ENCODE measurements at places on chromosomes 16 and 17. TPM values are rescaled to one million over a fixed set of nuclear protein-coding genes. Genes with fewer than 3 reads are reported as not detected.

- H3K27me3 ChIP-seq = no peaks in the 10 kb centered on the region
- H3K27ac ChIP-seq = no peak overlapping the region
- DNase-seq = peak; percentile 88
- no peak overlapping the region for H3K4me3 ChIP-seq
- no peaks in the 10 kb centered on the region for H3K36me3 ChIP-seq
These were observed 189.2 kb upstream of the AXIN2 start for GRCh38 chr17:65750631-65751115.

GRCh38 chr17:75637143-75637538 is 3.9 kb downstream of the SMIM5 start:
- H3K36me3 ChIP-seq = no peaks in the 10 kb centered on the region
- no peak overlapping the region for H3K27ac ChIP-seq
- H3K4me3 ChIP-seq = no peak overlapping the region
- H3K4me1 ChIP-seq = peaks cover 14% of the 10 kb centered on the region
- no peaks in the 10 kb centered on the region for H3K27me3 ChIP-seq

GRCh38 chr16:12971241-12971640 is 69.8 kb downstream of the SHISA9 start:
- no peaks in the 10 kb centered on the region for H3K36me3 ChIP-seq
- no peaks in the 10 kb centered on the region for H3K4me1 ChIP-seq
- no peak for DNase-seq

DNA sequence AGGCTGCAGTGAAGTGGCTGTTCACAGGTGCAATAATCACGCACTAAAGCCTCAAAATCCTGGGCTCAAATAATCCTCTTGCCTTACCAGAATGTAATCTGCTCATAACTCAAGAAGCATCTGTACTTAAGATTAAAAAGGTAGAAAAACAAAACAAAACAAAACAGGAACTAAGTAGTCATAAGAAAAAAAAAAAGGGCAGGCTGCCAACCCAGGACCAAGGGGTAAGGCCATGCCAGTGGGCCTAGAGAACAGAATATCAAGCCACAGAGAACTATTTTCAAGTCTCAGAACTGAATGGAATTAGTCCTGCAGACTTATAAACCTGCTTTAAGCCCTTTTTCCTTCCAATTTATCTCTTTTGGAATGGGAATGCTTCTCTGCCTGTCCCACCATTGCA is 64.8 kb upstream of the TBC1D3K start:
- no peak for DNase-seq
- no peaks in the 10 kb centered on the region for H3K4me1 ChIP-seq
- no peak overlapping the region for H3K27ac ChIP-seq
- no peaks in the 10 kb centered on the region for H3K36me3 ChIP-seq

GRCh38 chr17:21517538-21518293 is 141.6 kb downstream of the KCNJ12 start:
- peaks cover 2% of the 10 kb centered on the region for H3K27me3 ChIP-seq
- no peak overlapping the region for H3K27ac ChIP-seq
- no peak for DNase-seq
- no peaks in the 10 kb centered on the region for H3K4me1 ChIP-seq

GRCh38 chr17:77365584-77366186 is 224.9 kb downstream of the SEC14L1 start:
- no peaks in the 10 kb centered on the region for H3K36me3 ChIP-seq
- peak overlapping the region; percentile 77 for H3K27ac ChIP-seq
- peaks cover 28% of the 10 kb centered on the region for H3K4me1 ChIP-seq
- DNase-seq = peak; percentile 81
- no peaks in the 10 kb centered on the region for H3K27me3 ChIP-seq
- peak overlapping the region; percentile 2 for H3K4me3 ChIP-seq

- H3K4me1 ChIP-seq = no peaks in the 10 kb centered on the region
- H3K27me3 ChIP-seq = no peaks in the 10 kb centered on the region
- peak; percentile 44 for DNase-seq
- no peaks in the 10 kb centered on the region for H3K36me3 ChIP-seq
- no peak overlapping the region for H3K4me3 ChIP-seq
- no peak overlapping the region for H3K27ac ChIP-seq
These were observed 47.5 kb downstream of the SLC6A2 start for GRCh38 chr16:55703003-55704001.

- no peaks in the 10 kb centered on the region for H3K36me3 ChIP-seq
- no peak for DNase-seq
- no peaks in the 10 kb centered on the region for H3K4me1 ChIP-seq
- no peaks in the 10 kb centered on the region for H3K27me3 ChIP-seq
These were observed 302.3 kb downstream of the SLC39A11 start for GRCh38 chr17:72790190-72790589.

- no peak for DNase-seq
- H3K27me3 ChIP-seq = peaks cover 4% of the 10 kb centered on the region
- peaks cover 7% of the 10 kb centered on the region for H3K36me3 ChIP-seq
- no peak overlapping the region for H3K4me3 ChIP-seq
- H3K4me1 ChIP-seq = no peaks in the 10 kb centered on the region
These were observed 3.2 kb upstream of the NECAB2 start for GRCh38 chr16:83964684-83965443.

DNA sequence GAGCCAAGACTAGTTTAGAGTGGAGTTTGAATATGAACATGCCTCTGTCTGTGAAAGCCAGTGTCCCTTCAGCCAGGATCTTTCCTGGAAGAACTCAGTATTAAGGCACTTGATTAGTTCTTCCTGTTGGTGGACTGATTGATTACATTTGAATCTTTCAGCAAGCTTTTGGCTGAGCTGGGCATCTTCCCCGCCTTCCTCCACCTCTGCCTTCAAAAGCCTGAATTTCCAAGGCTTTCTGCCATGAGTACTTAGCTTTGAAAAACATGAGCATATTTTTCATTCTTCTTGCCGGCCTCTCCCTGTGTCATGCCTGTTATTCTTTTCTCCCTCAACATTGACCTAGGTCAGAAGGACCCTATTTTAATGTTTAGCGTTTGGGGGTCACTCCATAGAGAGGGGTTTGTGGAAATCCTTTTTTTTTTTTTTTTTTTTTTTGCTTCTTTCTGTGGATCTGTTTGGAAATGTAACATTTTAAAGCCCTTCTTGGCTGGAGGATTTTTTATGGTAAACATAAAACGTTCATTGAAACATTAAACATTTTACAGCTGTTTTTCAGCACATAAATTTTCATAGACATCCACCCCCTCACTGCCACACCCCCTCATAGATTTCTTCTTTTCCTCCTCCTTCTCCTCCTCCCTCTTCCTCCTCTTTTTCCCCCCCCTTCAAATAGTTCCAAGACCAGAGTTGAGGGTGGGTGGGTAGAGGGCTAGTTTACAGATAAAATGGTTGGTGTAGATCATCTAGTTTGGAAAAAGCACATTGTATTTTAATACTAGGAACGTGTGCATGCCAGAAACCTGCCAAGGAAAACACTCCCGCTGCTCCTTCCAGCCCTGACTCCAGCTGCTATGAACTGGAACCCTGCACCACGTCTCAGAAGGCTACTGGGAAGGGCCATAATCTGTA is 645.9 kb downstream of the WWOX start:
- no peaks in the 10 kb centered on the region for H3K36me3 ChIP-seq
- H3K27ac ChIP-seq = no peak overlapping the region
- no peak overlapping the region for H3K4me3 ChIP-seq
- H3K4me1 ChIP-seq = peaks cover 2% of the 10 kb centered on the region
- H3K27me3 ChIP-seq = no peaks in the 10 kb centered on the region
- DNase-seq = no peak

GRCh38 chr16:86604436-86605193 is 26.3 kb downstream of the FOXL1 start:
- no peak overlapping the region for H3K4me3 ChIP-seq
- no peak for DNase-seq
- no peaks in the 10 kb centered on the region for H3K36me3 ChIP-seq
- H3K27ac ChIP-seq = no peak overlapping the region
- H3K27me3 ChIP-seq = no peaks in the 10 kb centered on the region

GRCh38 chr17:27938864-27939263 is 45.7 kb upstream of the LYRM9 start:
- H3K4me3 ChIP-seq = no peak overlapping the region
- H3K4me1 ChIP-seq = no peaks in the 10 kb centered on the region
- H3K27ac ChIP-seq = no peak overlapping the region
- H3K36me3 ChIP-seq = no peaks in the 10 kb centered on the region

DNA sequence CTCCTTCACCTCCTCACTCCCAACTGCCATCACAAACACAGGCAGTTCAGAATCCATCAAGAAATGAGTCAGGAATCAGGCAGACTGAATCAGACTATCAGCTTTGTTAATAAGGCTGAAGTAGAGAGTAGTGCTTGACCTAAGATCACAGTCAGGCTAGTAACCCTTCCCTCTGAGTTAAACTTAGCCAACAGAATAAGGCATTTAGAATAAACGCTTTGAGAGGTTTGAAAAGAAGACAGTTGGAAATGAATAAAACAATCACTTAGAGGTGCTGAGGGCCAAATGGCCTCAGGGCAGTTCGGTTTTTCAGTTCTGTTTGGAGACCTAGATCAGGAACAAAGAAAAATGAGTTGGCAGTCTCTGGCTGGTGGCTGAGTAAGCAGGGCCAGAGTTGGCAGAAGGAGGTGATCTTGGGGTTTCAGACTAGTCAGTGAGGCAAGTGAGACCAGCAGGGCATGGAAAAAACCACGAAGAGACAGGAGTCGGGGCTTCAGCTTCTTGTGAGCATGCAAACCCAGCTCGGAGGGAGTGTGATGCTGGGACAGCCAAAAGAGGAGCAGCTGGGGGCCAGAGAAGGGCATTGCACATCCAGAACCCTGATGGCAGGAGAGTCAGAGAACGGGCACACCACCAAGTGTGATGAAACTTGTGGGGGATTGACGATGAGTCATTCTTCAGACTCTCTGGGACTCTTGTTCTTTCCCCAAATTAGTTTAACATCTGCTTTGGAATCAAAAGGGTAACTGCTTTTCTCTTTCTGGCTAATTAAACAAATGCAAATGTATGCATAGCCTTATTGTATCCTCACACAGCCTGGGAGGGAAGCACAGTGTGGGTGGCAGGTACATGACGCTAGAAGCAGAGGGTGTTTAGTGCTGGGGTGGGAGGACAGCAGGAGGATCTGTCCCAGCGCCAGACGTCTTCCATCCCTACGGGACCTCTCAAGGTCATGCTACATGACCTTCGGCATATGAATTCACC is 54.8 kb downstream of the SPECC1 start:
- H3K4me1 ChIP-seq = peaks cover 18% of the 10 kb centered on the region
- peak; percentile 88 for DNase-seq
- peak overlapping the region; percentile 57 for H3K27ac ChIP-seq

GRCh38 chr17:79836972-79837887 is 2.0 kb downstream of the CBX4 start:
- peak; percentile 69 for DNase-seq
- peak overlapping the region; percentile 67 for H3K27ac ChIP-seq
- H3K4me3 ChIP-seq = peak overlapping the region; percentile 76
- H3K36me3 ChIP-seq = peaks cover 18% of the 10 kb centered on the region
- peaks cover 23% of the 10 kb centered on the region for H3K27me3 ChIP-seq

- peak overlapping the region; percentile 74 for H3K4me3 ChIP-seq
- no peak for DNase-seq
- H3K27me3 ChIP-seq = no peaks in the 10 kb centered on the region
- H3K27ac ChIP-seq = peak overlapping the region; percentile 69
These were observed 516 bp downstream of the SLC16A6 start for GRCh38 chr17:68290268-68290954.

DNA sequence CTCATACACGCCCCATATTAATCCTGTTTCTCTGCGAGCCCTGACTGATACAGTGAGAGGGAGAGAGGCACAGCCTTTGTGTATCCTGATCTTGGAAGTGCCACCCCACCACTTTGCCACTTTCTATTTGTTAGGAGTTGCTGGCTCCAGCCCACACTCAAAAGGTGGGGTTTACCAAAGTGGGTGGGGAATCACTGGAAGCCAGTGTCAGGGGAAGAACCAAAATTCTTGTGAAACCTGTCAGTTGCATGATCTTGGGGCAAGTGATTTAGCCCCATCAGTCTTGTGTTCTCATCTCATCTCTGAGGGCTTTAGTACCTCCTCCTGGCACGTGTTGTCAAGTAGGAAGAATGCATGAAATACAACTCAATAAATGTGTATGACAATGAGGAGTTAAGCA is 119.5 kb downstream of the SOX9 start:
- H3K36me3 ChIP-seq = no peaks in the 10 kb centered on the region
- H3K4me1 ChIP-seq = no peaks in the 10 kb centered on the region
- H3K27me3 ChIP-seq = no peaks in the 10 kb centered on the region
- H3K27ac ChIP-seq = no peak overlapping the region
- DNase-seq = no peak
- H3K4me3 ChIP-seq = no peak overlapping the region

DNA sequence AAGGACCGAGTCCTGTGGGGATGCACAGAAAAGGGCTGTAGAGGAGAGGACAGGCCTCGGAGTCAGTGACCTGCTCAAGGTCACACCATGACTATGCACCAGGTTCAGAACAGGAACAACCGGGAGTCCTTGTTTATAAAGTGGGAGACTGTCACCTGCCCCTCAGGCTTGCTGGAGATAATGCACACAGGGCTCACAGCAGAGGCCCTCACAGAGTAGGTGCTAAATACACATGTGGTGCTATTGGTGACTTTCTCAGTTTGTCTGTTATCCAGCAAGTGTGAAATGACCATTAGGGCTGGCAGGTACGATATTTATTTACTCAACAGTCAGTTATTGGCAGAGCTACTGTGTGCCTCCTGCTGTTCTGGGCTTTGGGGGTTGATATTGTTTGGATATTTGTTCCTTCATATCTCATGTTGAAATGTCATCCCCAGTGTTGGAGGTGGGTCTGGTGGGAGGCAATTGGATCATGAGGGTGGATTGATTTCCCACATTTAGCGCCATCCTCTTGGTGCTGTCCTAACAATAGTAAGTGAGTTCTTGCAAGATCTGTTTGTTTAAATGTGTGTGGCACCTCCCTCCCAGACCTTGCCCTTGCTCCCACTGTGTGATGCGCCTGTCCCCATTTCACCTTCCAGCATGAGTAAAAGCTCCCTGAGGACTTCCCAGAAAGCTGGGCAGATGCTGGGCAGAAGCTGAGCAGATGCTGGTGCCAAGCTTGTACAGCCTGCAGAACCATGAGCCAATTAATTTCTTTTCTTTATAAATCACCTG is 162.1 kb upstream of the MPHOSPH6 start:
- H3K4me3 ChIP-seq = no peak overlapping the region
- no peak for DNase-seq
- no peak overlapping the region for H3K27ac ChIP-seq
- no peaks in the 10 kb centered on the region for H3K36me3 ChIP-seq
- H3K4me1 ChIP-seq = no peaks in the 10 kb centered on the region
- H3K27me3 ChIP-seq = no peaks in the 10 kb centered on the region

- no peaks in the 10 kb centered on the region for H3K36me3 ChIP-seq
- DNase-seq = no peak
- H3K27ac ChIP-seq = no peak overlapping the region
- no peak overlapping the region for H3K4me3 ChIP-seq
These were observed 18.7 kb upstream of the CYB5B start for GRCh38 chr16:69405757-69406156.

- H3K4me1 ChIP-seq = no peaks in the 10 kb centered on the region
- no peaks in the 10 kb centered on the region for H3K27me3 ChIP-seq
- peak; percentile 99 for DNase-seq
- H3K4me3 ChIP-seq = no peak overlapping the region
- H3K36me3 ChIP-seq = no peaks in the 10 kb centered on the region
These were observed 83.5 kb upstream of the TNRC6A start for GRCh38 chr16:24645739-24646645.

Gene ABCA6
- 23.1 TPM for total RNA-seq

Gene MMP28
- 2.8 TPM for total RNA-seq

Gene RHBDL1
- 2.6 TPM for total RNA-seq

Gene OR4D1
- total RNA-seq = not detected

Gene KRTAP4-3
- total RNA-seq = not detected

Gene CAVIN1
- 372 TPM for total RNA-seq

Gene EVI2A
- 11.8 TPM for total RNA-seq

Gene STARD3
- 31.7 TPM for total RNA-seq

Gene KRTAP2-3
- not detected for total RNA-seq

Gene TBC1D3
- total RNA-seq = not detected

Gene SAMD14
- 2.1 TPM for total RNA-seq

Gene CD300E
- total RNA-seq = not detected

Gene CCL7
- 0.33 TPM for total RNA-seq

Gene C17orf78
- not detected for total RNA-seq

Data from fibroblast of lung (primary cell).